ENCODE measurements at places on chromosomes 4 and X. TPM values are rescaled to one million over a fixed set of nuclear protein-coding genes. Genes with fewer than 3 reads are reported as not detected.

MAP3K15 gene
- not detected for total RNA-seq

AMER1 gene
- 1.4 TPM for total RNA-seq

BST1 gene
- total RNA-seq: 61.7 TPM

BEX1 gene
- 1.00 TPM for total RNA-seq
